ENCODE measurements at places on chromosomes 16 and 17.

- peak; percentile 71 for DNase-seq
Observed at GRCh38 chr17:29665481-29665810, 42.7 kb upstream of the CORO6 start.

- no peak for DNase-seq
Observed at GRCh38 chr16:48503779-48504178, 106.2 kb downstream of the N4BP1 start.

DNA sequence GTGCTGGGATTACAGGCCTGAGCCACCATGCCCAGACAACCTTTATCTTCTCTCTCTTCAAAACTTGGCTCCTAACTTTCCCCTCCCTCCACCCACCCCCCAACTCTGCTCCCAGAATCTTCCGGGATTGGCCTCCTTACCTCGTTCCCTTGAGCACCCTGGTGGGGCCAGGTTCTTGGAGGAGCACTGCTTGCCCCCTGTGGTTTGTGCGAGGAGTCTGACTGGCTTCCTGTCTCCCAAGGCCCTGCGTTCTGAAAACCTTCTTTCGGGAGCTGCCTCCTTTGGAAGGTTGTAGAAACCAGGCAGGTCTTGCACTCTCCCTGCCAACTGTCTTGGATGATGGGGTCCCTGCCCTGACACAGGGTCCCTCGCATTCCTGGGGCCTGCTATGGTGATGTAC lies 19.8 kb downstream of the PLXDC1 start:
- DNase-seq = no peak

DNA sequence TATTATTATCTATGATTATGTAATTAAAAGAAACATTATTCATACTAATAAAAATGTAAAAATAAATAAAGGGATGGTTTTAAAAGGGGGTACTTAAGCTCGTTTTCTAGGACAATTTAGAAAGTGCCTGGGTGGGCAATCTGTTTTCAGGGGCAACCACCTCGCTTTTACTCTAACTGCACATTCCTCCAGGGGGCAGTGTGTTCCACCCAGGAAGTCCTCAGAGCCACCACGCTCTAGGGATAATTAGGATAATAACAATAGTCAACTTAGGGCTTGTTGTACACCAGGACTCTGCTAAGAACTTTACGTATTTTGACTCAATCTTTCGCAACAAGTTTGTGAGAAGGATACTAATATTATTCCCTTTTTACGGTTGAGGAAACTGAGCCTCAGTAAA lies 396.7 kb upstream of the MAF start:
- DNase-seq = peak; percentile 11

Data from suppressor macrophage treated with lipopolysaccharide for 4 hours (primary cell).